Activated CD4-positive, alpha-beta memory T cell treated with anti-CD3 and anti-CD28 coated beads for 36 hours (primary cell): ENCODE measurements at places on chromosomes 16 and 17. TPM values are rescaled to one million over a fixed set of nuclear protein-coding genes. Genes with fewer than 3 reads are reported as not detected.

Gene ALOX15B
- not detected for total RNA-seq

Gene SEC14L5
- 0.07 TPM for total RNA-seq

DNA sequence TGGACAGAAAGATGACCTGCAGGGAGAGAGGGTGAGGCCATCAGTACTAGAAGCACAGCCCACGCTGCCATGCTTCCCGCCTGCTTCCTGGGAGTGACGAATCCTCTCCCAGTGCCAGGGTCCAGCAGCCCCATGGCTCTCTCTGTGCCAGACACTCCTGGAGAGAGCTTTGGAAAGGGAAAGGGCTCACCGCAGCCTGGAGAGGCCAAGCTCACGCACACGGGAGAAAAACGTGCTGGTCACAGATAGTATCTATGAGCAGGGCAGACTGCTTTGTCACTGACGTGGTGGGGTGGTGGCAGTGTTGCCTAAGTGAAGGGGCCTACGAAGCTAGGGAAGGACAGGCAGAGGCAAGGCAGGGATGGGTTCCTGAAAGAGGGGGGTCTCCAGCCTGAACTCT lies 5.4 kb downstream of the WBP2 start:
- no peak for DNase-seq
- peaks cover 29% of the 10 kb centered on the region for H3K4me1 ChIP-seq
- H3K27ac ChIP-seq, result no peak overlapping the region
- H3K4me3 ChIP-seq, result no peak overlapping the region
- H3K27me3 ChIP-seq, result no peaks in the 10 kb centered on the region

DNA sequence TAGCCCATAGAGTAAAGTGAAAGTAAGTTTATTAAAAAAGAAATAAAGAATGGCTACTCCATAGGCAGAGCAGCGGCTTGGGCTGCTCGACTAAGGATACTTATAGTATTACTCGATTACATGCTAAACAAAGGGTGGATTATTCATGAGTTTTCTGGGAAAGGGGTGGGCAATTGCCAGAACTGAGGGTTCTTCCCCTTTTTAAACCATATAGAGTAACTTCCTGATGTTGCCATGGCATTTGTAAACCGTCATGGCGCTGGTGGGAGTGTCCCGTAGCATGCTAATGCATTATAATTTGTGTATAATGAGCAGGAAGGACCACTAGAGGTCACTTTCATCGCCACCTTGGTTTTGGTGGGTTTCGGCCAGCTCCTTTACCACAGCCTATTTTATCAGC lies 13.3 kb upstream of the GAS7 start:
- no peaks in the 10 kb centered on the region for H3K27me3 ChIP-seq
- H3K27ac ChIP-seq, result no peak overlapping the region
- H3K36me3 ChIP-seq, result no peaks in the 10 kb centered on the region
- no peak for DNase-seq

DNA sequence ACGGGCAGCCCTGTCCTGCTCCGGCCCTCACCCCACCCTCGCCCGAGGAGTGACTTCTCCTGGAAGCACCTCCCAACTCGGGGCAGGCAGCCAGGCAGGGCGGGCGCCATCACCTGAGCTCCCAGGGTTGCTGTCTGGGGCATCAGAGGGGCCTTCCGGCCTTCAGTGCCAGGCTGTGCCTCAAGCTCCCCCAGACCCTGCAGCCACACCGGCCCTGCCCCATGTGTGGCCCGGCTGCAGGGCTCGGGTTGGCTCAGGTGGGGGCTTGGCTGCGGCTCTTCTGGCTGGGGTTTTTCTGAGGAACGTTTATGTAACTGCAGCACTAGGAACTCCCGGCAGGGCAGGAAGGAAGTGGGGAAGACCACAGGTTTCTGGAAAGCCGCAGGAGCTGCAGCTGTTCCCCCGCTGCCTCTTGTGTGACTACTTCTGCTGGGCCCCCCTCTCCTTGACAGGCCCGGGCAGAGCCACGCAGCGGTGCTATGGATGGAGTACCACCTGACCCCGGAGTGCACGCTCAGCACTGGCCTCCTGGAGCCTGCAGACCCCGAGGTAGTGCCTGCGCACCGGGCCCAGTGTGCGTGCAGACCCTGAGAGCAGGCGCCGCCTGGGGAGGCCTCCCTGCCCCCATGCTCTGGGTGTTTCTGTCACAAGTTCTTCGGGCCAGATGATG lies 45.6 kb downstream of the PRMT7 start:
- DNase-seq, result peak; percentile 85
- H3K36me3 ChIP-seq, result peaks cover 36% of the 10 kb centered on the region
- no peaks in the 10 kb centered on the region for H3K27me3 ChIP-seq

Gene PMM2
- total RNA-seq, result 34.0 TPM

DNA sequence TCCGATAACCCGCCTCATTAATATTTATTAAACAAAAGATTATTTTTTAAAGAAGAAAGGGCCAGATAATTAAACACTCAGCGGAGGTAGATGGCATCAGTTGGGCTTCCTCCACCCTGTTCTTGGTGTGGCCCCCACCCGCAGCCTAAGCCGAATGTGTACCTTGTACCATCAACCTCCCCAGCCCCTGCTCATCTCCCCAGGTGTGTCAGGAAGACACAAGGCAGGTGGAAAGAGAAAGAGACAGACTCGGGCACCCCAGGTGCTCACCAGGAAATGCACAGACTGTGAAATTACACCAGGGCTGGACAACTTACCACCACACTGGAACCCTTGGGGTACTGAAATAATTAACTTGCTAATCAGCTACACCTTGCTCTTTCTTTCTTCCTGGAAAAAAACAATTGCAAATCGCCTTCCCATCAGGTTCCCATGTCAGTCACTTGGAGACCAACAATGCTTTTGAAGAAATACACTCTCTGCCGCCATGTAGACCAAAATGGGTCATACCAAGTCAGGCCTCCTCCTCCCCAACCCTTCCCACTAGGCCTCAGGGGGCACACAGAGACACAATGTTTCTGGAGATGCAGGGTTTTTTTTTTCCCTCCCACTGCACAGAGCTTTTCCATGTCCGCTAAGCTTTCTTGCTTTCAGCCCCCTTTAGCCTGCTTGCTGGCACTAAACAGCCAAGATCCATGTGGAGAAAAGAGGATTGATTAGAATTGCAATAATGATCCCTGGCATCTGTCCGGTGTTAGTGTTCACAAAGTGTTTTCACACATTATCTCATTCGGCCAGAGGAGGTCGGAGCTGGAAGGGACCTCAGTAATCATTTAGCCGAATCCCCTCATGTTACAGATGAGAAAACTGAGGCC lies 8.6 kb upstream of the LHX1 start:
- H3K27me3 ChIP-seq, result peaks cover 70% of the 10 kb centered on the region
- H3K36me3 ChIP-seq, result no peaks in the 10 kb centered on the region
- H3K4me3 ChIP-seq, result no peak overlapping the region
- H3K4me1 ChIP-seq, result peaks cover 26% of the 10 kb centered on the region

DNA sequence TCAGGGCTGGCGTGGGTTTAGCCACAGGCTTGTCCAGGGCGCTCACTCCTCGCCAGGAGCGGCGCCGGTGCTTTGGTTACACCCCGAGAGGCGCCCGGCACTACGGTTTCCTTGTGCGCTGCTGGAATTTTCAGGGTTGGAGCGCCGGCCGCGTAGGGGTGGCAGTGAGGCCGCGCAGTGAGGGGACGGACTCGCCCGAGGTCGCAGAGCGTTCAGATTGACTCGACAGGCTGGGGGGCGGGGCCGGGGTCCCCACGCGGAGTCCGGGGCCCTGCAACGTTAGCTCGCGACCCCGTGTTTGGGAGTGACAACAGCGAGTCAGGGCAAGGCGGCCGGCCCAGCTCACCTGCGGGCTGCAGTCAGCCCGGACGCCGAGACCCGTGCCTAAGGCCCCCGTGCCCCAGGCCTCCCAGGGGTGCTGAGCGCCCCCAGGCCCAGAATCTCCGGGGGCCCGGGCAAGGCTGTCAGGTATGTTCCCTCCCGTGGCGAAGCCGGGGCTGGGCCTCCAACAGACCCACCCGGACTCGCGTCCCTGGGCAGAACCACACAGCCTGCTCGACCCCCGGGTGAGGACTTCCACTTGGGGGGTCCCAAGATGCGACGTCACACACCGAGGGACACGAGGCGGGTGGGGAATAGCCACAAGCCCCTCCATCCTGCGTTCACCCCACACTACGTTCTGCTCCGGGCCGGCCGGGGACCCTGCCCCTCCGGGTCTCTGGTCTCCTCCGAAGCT lies 1.3 kb upstream of the ACTG1 start:
- H3K4me1 ChIP-seq, result peaks cover 29% of the 10 kb centered on the region
- peak overlapping the region; percentile 82 for H3K4me3 ChIP-seq
- H3K36me3 ChIP-seq, result peaks cover 34% of the 10 kb centered on the region

Gene KPNB1
- total RNA-seq, result 475 TPM

Gene IL21R
- 55.9 TPM for total RNA-seq

Gene SLC35G6
- total RNA-seq, result not detected

Gene KRT13
- not detected for total RNA-seq

GRCh38 chr16:80806927-80807340 lies 2.5 kb upstream of the CDYL2 start:
- H3K36me3 ChIP-seq, result peaks cover 3% of the 10 kb centered on the region
- DNase-seq, result peak; percentile 87
- peak overlapping the region; percentile 42 for H3K4me3 ChIP-seq
- peaks cover 35% of the 10 kb centered on the region for H3K4me1 ChIP-seq
- peaks cover 2% of the 10 kb centered on the region for H3K27me3 ChIP-seq

DNA sequence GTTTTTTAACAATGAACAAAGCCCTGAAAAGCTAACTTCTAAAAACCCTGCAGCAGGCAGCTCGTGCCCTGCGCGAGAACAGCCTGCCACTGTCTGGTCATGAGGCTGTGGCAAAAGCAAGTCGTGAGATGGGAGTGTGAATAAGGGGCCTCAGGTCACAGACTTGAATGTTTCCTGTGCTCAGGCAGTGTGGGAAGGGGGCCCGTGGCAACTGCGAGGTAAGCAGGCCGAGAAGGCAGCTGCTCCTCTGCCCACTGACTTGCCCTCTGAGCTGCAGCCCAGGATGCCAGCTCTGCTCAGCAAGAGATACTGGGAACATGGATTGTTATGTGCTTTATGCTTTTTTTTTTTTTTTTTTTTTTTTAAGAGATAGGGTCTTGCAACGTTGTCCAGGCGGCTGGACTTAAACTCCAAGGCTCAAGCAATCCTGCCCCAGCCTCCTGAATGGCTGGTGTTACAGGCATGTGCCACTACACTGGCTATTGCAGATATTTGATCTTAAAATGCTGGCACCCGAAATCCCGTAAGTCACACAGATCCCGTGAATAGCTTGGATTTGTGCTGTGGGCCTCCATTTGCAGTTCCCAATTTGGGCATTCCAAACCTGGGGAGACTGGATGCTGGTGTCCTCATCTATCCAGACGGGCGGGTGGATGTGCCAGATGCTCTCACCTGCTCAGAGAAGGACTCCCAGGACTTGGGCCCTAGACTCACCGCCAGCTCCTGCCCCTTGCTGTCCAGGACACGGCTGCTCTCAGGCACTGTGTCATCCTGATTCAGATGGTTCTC lies 44.0 kb downstream of the UBN1 start:
- no peaks in the 10 kb centered on the region for H3K4me1 ChIP-seq
- no peak for DNase-seq
- H3K27me3 ChIP-seq, result no peaks in the 10 kb centered on the region
- no peak overlapping the region for H3K4me3 ChIP-seq
- no peaks in the 10 kb centered on the region for H3K36me3 ChIP-seq
- H3K27ac ChIP-seq, result no peak overlapping the region

- H3K4me3 ChIP-seq, result no peak overlapping the region
- no peak for DNase-seq
- no peaks in the 10 kb centered on the region for H3K27me3 ChIP-seq
Observed at GRCh38 chr16:49623501-49624266, 232.2 kb downstream of the ZNF423 start.

Gene ENPP7
- not detected for total RNA-seq

Gene SCGB1C2
- not detected for total RNA-seq

- H3K27ac ChIP-seq, result peak overlapping the region; percentile 86
- peak; percentile 36 for DNase-seq
- H3K4me1 ChIP-seq, result peaks cover 74% of the 10 kb centered on the region
- peak overlapping the region; percentile 84 for H3K4me3 ChIP-seq
- H3K27me3 ChIP-seq, result peaks cover 2% of the 10 kb centered on the region
Observed at GRCh38 chr16:8959921-8960787, 3.6 kb downstream of the USP7 start.

Gene MT3
- total RNA-seq, result 3.9 TPM

Gene AOC2
- 2.0 TPM for total RNA-seq

Gene DNASE1L2
- 0.63 TPM for total RNA-seq

DNA sequence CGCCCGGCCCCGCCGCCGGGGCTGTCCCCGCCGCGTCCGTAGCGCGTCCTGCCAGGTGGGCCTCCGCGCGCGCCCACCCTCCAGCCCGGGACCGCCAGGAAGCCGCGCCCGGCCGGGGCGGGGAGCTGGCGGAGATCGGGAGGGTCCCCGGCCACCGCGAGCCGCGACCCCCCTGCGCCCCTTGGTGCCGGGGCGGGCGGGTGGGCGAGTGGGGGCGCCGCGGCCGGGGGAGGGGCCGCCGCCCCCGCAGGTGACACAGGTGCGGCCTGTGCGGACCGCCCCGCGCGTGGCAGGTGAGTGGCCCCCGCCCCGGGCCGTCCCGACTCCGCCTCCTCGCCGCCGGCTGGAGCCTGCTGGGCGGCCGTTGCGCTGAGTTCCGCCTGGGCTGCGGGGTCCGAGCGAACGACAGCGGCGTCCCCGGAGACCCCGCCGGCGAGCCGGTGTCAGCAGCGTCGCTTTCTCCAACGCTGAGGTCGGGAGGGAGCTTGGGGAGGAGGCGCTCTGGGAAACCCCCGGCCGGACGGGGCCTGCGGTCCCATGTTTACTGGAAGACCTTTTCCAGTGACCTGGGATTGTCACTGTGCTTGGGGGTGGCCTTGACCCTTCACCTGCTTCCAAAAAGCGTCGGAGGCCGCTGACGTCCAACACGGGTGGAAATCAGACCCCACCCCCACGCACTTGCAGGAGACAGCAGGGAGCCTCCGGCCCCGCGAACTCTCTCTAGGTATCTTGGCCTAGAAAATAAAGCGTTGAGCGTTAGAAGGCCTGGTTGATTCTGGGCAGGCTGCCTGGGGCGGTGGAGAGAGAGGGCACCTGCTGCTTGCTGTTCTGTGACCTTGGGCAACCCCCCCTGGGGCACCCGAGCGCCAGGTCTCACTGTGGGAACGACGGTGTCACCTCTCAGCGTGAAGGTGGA lies 542 bp downstream of the KLHL36 start:
- peaks cover 2% of the 10 kb centered on the region for H3K27me3 ChIP-seq
- H3K4me3 ChIP-seq, result peak overlapping the region; percentile 79
- peak overlapping the region; percentile 64 for H3K27ac ChIP-seq
- DNase-seq, result peak; percentile 64
- peaks cover 45% of the 10 kb centered on the region for H3K4me1 ChIP-seq
